Small intestine (tissue), 16 donors: ENCODE measurements at places on chromosomes 12 and 14.

DNA sequence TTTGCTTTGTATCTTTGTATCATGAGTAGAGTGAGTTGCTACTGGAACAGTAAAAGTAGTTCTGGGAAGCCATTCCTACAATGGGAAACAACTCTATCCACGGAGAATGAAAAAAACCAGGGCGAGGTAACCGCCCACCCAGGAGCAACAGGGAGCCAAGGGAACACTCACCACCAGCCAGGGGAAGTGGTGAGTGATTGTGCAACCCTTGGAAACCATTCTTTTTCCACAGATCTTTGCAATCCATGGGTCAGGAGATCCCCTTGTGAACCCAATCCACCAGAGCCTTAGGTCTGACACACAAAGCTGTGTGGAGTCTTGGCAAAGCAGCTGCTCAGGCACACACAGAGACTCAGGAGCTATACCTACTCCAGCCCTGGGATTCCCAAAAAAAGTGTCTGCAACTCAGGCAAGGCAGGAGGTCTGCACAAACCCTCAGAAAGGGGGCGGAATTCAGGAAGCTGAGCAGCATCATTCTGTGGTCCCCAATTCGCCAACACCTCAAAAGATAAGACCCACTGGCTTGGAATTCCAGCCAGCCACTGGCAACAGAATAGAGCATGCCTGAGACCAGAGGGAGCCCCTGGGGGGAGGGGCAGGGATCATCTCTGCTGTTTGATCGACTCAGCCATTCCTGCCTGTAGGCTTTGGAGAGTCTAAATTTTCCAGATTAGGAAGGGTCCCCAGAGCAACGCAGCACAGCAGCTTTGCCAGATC is 52.1 kb upstream of the PPFIA2 start:
- DNase-seq = no peak

GRCh38 chr12:50353869-50354593 is 42.4 kb downstream of the FAM186A start:
- DNase-seq = peak; percentile 48

- DNase-seq = no peak
These were observed 293.7 kb upstream of the CLEC14A start for GRCh38 chr14:38549564-38549963.

- no peak for DNase-seq
These were observed 31.5 kb downstream of the E2F7 start for GRCh38 chr12:77033658-77034536.

GRCh38 chr12:81644503-81644902 is 114.6 kb downstream of the PPFIA2 start:
- DNase-seq = peak; percentile 34

DNA sequence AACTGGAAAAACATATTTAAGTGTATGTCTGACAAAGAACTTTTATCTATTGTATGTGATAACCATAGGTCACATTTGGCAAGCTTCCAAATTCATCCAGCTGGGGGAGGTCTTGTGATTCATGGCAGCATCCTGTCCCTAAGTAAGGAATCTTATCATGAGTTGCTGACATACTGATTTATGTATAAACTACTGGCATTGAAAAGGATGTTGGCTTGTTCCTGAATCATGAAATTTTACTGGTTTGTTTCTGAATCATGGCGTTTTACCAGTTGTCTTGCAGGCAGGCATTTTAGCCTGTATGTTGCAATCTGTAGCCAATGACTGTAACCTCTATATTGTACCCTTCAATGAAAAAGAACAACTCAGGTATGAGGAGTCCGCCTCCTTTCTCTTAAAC is 244.8 kb downstream of the IPO8 start:
- DNase-seq = no peak

- DNase-seq = no peak
These were observed 202.4 kb downstream of the NEDD1 start for GRCh38 chr12:97109441-97109840.
